Stimulated activated CD8-positive, alpha-beta memory T cell treated with anti-CD3 and anti-CD28 coated beads, Interleukin-12 subunit alpha, Interleukin-12 subunit beta, amount 100 ng/mL, for 4 hours (primary cell): ENCODE measurements at places on chromosomes 4 and X.

- DNase-seq: no peak
These were observed 283.4 kb downstream of the BCOR start for GRCh38 chrX:39814391-39814790.

DNA sequence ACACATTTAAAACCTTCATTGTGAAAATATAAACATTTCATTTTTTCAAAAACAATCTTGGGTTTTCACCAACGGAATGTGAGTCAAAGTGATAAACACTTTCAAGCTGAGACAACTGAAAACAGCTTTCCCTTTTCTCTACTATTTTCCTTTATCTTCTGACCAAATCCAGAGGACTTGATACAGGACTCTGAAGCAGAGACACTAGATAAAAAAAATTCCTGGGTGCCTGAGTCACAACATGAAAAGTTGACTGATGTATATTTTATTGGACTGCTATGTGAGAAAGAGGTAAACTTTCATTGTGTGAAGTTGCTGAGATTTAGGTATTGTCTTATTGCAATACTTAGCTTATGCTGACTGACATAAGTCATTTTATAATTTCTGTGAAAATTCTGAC lies 411.2 kb downstream of the SPOCK3 start:
- DNase-seq: no peak

DNA sequence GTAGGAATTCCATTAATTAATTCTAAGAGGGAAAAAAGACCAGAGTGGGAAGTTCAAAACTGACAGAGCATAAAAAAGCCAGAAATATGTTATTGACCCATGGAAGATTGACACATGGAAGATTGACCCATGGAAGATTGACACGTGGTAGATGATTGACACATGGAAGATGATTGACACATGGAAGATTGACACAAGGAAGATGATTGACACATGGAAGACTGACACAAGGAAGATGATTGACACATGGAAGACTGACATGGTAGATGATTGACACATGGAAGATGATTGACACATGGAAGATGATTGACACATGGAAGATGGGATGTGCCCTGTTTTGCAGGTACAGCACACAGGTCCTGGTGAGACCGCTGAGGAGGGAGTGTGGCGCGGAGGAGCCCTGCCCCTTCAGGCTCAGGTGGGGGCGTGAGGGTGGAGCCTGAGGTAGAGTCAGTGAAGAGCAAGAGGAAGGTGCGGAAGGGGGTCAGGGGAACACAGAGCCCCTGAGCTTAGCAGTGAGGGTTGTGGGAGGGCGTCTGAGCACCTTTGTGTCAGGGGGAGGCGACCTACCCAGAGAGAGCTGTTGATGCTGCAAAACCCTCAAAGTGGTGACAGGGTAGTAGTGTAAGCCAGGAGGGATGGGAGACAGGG lies 15.8 kb upstream of the PDE6B start:
- no peak for DNase-seq

DNA sequence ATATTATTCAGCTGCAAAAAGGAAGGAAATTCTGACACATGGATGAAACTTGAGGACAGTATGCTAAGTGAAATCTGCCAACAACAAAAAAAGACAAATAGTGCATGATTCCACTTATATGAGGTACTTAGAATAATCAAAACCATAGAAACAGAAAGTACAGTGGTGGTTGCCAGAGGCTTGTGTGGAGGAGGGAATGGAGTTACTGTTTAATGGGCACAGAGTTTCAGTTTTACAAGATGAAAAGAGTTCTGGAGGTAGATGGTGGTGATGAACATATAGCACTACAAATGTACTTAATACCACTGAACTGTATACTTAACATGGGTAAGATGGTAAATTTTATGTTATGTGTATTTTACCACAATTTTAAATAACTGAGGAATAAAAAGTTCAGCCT lies 212.0 kb upstream of the KLF3 start:
- DNase-seq: no peak

DNA sequence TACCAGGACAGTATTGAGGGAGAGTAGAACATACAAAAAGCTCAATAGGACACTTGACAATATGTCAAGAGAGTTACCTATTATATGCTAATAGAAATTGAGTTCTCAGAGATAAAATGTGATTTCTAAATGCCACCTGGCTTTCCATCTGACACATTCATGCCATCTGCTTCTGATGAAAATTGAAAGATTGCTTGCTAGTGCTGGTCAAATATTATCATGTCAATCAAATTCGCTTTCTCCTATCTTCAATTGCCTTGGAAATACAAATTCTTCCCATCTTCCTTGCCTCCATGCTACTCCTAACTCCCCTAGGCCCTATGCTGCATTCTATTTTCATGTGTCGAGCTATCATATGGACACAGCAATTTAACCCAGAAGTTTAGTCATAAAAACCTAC lies 1076.9 kb downstream of the ARAP2 start:
- no peak for DNase-seq

- no peak for DNase-seq
These were observed 36.2 kb downstream of the CTBP1 start for GRCh38 chr4:1212546-1213335.

DNA sequence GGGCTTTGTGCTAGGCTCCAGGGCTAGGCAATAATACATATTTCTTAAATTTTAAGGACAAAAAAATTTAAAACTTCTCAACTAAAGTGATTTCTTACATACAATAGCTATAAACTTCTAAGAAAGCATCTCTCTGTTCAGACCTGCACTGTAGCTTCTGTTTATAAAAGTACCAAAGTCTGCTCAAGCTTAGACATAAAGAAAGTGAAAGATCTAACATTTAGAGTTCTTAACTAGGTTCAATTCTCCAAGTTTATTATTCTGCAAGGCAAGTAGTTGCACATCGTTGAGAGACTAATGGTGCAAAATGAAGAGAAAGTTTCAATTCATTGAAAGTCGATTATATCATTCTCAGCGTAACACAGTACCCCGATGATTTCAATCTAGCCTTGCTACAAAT lies 857.4 kb upstream of the HTR2C start:
- DNase-seq: no peak

DNA sequence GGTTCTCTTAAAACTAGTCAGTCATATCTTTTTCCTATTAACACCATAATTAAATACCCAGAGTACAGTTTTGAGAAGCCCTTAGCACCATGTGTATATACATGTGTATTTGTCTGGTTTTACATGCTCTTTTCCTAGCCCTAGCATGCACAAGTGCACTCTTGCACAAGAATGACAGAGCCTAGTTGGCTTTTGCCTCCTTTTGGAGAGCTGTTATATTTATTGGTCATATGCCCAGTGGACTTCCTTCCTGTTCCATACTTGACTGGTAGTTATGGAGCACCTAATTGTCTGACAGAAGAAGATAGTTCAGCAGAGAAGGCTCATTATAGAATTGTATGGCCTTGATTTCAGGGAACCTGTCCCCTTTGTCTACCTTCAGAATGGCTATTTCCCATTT lies 155.6 kb downstream of the ARX start:
- DNase-seq: no peak

- DNase-seq: no peak
These were observed 568.6 kb upstream of the BOD1L1 start for GRCh38 chr4:14196131-14196530.

DNA sequence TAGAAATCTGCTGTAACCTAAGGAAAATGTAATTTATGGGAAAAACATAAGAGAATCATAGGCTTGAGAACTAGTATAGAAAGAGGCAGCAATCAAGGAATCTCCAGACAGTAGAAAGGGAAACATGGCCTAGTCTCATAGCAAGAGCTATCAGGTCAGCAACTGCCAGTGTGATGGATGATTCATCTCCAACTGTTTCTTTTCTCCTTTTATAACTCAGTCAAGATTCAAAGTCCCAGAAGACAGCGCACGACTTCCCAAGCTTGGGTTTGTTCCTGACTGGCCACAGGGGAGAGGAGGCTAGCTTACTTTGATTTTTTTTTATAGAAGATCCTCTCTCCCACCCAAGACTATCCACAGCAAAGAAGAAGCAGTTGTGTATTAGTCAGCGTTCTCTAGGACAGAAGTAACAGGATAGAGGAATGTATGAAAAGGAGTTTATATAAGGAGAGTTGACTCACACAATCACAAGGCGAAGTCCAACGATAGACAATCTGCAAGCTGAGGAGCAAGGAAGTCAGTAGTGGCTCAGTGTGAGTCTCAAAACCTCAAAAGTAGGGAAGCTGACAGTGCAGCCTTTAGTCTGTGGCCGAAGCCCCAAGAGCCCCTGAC lies 181.5 kb downstream of the GC start:
- DNase-seq: no peak

DNA sequence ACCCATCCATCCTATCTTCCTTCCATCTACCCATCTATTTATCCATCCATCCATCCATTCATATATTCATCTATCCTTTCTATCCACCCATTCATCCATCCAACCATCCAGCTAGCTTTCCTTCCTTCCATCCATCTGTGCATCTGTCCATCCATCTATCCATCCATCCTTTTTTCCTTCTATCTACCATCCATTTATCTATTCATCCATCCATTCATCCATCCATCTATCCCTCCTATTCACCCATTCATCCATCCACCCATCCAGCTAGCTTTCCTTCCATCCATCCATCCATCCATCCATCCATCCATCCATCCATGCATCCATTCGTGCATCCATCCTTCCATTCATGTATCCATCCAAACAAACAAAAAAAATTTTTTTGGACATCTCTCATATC lies 118.8 kb downstream of the PSAPL1 start:
- no peak for DNase-seq

GRCh38 chrX:11196476-11196875 lies 85.3 kb downstream of the HCCS start:
- DNase-seq: no peak

DNA sequence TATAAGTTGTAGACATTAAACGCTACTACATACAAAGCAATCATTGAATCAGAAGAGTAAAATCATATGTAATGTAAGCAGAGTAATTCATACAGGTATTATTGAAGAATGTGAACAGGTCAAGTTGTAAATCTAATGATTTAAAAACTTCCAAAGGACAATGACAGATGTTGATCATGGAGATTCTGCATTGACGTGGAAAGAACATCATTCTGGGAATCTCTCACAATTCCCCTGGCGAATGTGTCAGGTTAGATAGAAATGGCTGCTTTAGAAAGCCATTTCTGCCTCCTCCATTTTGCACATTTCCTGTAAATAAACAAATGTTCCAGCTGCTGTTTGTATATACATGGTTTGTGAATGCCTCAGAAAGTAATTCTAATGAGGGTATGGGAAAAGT lies 719.4 kb downstream of the ADGRL3 start:
- DNase-seq: no peak

GRCh38 chr4:139559687-139560086 lies 3.7 kb upstream of the SETD7 start:
- DNase-seq: no peak

- no peak for DNase-seq
These were observed 105.3 kb downstream of the ADAMTS3 start for GRCh38 chr4:72463724-72464123.

- no peak for DNase-seq
These were observed 34.6 kb upstream of the DCAF8L2 start for GRCh38 chrX:27555514-27555913.

DNA sequence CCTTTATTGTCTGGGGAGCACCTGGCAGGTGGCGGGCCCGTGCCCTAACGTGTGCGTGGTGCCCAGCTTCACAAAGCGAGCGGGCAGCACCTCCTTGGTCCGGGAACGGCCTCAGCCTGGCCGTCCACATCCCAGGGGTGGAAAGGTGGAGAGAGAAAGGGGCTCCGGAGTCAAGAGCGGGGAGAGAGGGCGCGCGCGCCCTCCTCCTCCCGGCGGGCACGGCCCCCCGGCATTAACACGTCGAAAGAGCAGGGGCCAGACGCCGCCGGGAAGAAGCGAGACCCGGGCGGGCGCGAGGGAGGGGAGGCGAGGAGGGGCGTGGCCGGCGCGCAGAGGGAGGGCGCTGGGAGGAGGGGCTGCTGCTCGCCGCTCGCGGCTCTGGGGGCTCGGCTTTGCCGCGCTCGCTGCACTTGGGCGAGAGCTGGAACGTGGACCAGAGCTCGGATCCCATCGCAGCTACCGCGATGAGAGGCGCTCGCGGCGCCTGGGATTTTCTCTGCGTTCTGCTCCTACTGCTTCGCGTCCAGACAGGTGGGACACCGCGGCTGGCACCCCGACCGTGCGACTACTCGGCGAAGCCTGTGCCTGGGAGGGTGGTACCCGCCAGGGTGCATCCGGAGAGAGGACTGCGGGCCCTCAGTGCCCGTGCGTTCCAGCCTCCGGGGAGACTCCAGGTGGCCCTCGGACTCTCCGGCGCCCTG lies at the start of gene KIT:
Gene KIT, plus strand, starts transcription at position 407 of the 701 bp plus-strand sequence. Its CDS starts 58 bp downstream, at position 465.
- DNase-seq: no peak

DNA sequence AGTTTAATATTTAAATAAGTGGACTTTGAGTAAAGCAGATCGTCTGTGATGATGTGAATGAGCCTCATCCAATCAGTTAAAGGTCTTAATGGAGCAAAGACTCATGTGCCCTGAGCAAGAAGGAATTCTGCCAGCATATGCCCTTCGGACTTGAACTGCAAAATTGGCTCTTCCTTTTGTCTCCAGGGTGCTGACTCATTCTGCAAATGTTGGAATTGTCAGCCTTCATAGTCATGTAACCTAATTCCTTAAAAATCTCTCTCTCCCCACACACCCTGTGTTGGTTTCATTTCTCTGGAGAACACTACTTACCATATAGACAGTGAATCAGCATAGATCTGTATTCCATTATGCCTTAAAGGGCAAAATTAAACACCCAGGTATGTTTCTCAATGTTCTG lies 609.8 kb upstream of the GALNTL6 start:
- no peak for DNase-seq

- no peak for DNase-seq
These were observed 74.7 kb downstream of the HCCS start for GRCh38 chrX:11185861-11186260.

DNA sequence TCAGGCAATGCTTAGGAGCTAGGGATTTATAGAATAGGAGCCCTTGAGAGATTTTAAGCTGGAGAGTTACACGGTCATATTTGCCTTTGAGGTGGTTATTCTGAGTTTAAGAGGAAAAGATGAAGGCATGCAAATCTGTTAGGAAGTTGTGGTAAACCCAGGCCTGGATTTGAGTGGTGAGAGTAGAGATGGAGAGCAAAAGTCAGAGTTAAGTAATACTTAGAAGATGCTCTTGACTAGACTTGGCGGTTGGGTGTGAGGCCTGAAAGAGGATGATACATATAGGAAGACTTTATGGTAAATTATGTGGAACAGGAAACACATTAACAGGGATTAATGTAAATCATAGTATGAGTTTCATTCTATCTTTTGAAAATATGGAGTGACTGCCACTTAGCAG lies 136.0 kb upstream of the ARX start:
- no peak for DNase-seq

GRCh38 chr4:15894921-15895916 lies 43.3 kb downstream of the FGFBP1 start:
- DNase-seq: no peak
